ENCODE measurements at places on chromosomes 5 and 9. TPM values are rescaled to one million over a fixed set of nuclear protein-coding genes. Genes with fewer than 3 reads are reported as not detected.

- no peak overlapping the region for H3K27ac ChIP-seq
- no peaks in the 10 kb centered on the region for H3K27me3 ChIP-seq
- H3K36me3 ChIP-seq: peaks cover 27% of the 10 kb centered on the region
Observed at GRCh38 chr5:127969002-127969401, 114.6 kb upstream of the SLC12A2 start.

GRCh38 chr5:177189416-177189815 lies 55.8 kb downstream of the NSD1 start:
- peaks cover 20% of the 10 kb centered on the region for H3K4me1 ChIP-seq
- DNase-seq: no peak
- no peak overlapping the region for H3K4me3 ChIP-seq
- no peak overlapping the region for H3K27ac ChIP-seq
- H3K27me3 ChIP-seq: no peaks in the 10 kb centered on the region

DNA sequence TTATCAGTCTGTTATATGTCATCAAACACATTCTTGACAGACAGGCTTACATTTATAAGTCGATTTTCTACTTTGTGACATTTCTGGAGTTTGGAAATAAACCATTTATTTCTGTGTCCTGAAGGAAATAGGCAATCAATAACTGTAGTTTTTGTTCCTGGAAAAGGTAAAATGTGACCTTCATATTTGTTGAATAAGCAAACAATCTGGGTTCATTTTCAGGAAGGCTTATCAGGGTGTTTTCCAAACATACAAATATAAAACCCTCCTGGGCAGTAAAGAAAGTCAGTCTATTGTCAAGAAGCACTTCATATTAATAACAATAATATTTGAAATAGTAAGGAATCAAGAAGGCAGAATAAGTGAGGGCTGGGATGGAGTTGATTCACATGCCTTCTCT lies 195.0 kb downstream of the SNCAIP start:
- DNase-seq: no peak
- no peaks in the 10 kb centered on the region for H3K36me3 ChIP-seq
- no peaks in the 10 kb centered on the region for H3K4me1 ChIP-seq
- no peaks in the 10 kb centered on the region for H3K27me3 ChIP-seq

The FRRS1L gene
- not detected for total RNA-seq

DNA sequence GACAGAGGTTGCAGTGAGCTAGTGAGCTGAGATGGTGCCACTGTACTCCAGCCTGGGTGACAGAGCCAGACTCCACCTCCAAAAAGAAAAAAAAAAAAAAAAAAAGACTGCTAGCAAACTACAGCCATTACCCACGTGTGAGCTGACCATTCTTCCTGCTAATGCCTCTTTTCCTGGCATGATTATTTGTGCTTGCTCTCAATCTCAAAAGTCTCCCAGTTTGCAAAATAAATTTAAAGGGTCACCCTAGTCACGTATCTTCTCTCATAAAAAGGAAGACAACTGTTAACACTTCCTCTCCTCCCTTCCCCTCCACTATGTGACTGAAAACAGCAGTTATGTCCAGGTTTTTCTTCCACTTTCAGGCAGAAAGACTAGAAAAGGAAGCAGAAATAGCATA lies 37.2 kb downstream of the TRIM36 start:
- no peak for DNase-seq
- H3K4me1 ChIP-seq: no peaks in the 10 kb centered on the region
- H3K4me3 ChIP-seq: no peak overlapping the region
- H3K36me3 ChIP-seq: no peaks in the 10 kb centered on the region
- H3K27ac ChIP-seq: no peak overlapping the region

GRCh38 chr9:35481347-35481975 lies 8.4 kb upstream of the RUSC2 start:
- no peaks in the 10 kb centered on the region for H3K4me1 ChIP-seq
- no peak overlapping the region for H3K27ac ChIP-seq
- H3K36me3 ChIP-seq: no peaks in the 10 kb centered on the region

DNA sequence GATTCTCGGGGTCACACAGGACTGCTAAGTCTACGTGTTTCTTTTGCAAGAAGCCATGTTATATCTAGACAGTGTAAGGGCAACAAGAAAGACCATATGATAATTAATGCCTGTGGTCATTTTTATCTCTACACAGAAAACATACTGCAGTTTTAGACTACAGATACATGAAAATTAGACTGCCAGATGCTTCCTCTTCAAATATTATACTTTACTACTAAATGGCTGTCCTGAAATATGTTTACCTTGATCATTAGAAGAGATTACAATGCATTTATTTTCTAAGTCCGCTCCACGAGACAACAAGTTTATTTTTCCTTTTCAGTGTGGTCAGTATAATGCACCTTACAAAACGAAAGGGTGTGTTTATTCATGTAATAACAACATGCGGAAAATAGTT lies 147.6 kb downstream of the KIAA0825 start:
- DNase-seq: no peak
- H3K36me3 ChIP-seq: no peaks in the 10 kb centered on the region
- no peaks in the 10 kb centered on the region for H3K27me3 ChIP-seq
- H3K27ac ChIP-seq: no peak overlapping the region
- no peaks in the 10 kb centered on the region for H3K4me1 ChIP-seq

DNA sequence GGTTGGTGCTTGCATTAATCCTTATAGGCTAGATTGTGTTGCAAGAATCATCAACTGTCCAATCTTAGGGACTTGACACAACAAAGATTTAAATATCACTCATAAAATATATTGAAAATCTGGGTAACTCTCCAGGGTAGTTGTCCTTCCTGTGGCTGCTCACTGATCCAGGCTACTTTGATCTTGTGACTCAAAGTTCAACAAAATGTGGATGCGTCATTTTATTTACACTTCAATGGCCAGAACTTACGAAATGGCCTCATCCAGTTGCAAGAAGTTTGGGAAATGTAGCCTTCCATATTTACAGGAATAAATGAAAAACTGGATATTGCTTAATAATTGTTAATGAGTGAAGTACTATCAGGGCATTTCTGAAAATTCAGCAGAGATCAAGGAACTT lies 235.5 kb upstream of the ACTBL2 start:
- no peak overlapping the region for H3K27ac ChIP-seq
- no peaks in the 10 kb centered on the region for H3K4me1 ChIP-seq
- peaks cover 13% of the 10 kb centered on the region for H3K27me3 ChIP-seq
- no peaks in the 10 kb centered on the region for H3K36me3 ChIP-seq
- DNase-seq: no peak

The PHF2 gene
- 16.0 TPM for total RNA-seq

DNA sequence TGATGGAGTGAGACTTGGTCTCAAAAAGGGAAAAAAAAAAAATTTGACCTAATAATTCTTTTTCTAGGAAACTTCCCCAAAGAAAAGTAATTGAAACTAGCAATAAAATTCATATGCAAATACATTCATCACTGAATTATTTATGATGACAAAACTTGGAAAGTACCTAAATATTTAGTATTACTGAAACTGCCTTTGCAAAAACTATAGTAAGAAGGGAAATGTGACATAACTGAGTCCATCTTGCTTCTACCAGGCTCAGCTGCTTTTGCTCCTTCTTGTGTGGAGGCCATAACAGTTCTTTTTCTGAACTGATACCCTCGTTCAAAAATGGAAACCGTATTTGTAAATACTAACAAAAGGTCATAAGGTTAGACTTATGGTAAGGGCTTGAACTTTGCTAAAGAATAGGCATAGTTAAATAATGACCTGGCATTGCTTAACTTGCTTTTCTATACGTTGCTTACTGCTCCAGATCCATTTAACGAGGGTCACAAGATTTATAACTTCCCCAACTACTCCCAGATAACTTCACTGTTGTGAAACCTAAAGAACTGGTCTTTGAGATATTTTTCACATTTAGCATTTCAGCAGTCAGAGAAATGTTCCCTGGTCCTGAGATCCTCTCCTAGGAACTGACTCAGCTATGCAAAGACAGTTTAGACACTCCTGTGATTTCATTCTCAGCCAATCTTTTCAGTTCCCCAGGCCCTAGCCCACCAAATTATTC lies 68.4 kb downstream of the CFAP95 start:
- peaks cover 4% of the 10 kb centered on the region for H3K4me1 ChIP-seq
- H3K36me3 ChIP-seq: no peaks in the 10 kb centered on the region
- H3K27me3 ChIP-seq: peaks cover 11% of the 10 kb centered on the region
- no peak overlapping the region for H3K27ac ChIP-seq

DNA sequence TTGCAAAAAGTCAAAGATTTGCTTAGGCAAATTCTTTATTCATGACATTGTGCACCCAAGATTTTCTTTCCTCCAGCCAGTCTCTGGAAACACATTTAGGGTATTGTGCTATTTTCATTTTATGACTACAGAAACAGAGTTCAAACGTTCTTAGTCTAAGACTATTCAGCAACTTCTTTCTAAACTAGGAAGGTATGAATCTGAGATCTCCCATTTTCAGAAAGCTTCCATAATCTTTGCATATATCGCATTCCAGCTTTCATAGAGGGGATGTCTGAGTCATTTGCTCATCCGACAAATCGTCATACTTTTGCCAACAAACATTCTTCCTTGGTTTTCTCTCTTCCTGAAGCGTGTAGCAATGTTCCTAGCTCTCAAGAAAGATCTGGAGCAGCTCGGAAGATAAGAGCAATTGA lies 1.6 kb upstream of the PAPPA start:
- H3K27ac ChIP-seq: no peak overlapping the region
- peaks cover 12% of the 10 kb centered on the region for H3K4me1 ChIP-seq
- H3K27me3 ChIP-seq: peaks cover 51% of the 10 kb centered on the region
- H3K36me3 ChIP-seq: no peaks in the 10 kb centered on the region
- no peak for DNase-seq

The BHMT2 gene
- not detected for total RNA-seq

The DENND1A gene
- 17.3 TPM for total RNA-seq

DNA sequence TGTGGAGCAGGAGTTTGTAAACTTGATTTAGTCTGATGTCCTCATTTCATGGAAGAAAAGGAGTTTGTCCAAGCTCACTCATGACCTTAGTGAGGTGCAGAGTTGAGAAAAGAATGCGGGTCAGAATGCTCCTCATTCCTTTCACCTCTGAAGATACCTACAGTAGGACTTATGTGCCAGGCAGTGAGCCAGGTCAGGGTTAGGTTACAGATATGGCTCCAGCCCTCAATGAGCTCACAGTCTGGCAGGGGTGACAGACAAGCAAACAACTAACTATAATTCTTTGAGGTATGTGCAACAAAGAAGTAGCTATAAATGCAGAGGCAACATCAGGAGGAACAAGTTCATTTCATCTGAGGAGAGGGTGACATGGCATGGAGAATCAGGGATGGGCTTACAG lies 102.5 kb downstream of the SPATA31D1 start:
- H3K36me3 ChIP-seq: no peaks in the 10 kb centered on the region
- no peak overlapping the region for H3K4me3 ChIP-seq
- no peak overlapping the region for H3K27ac ChIP-seq
- no peaks in the 10 kb centered on the region for H3K27me3 ChIP-seq

All from activated CD4-positive, alpha-beta memory T cell treated with anti-CD3 and anti-CD28 coated beads for 36 hours (primary cell).